ENCODE measurements at places on chromosomes 2 and 18. TPM values are rescaled to one million over a fixed set of nuclear protein-coding genes. Genes with fewer than 3 reads are reported as not detected.

The GPR155 gene
- polyA plus RNA-seq: 3.0 TPM

The VSNL1 gene
- polyA plus RNA-seq: 21.0 TPM

- no peak for DNase-seq
Observed at GRCh38 chr2:68878071-68878711, 7.0 kb upstream of the BMP10 start.

GRCh38 chr18:32759611-32760167 is 13.1 kb downstream of the KLHL14 start:
- no peak for DNase-seq

DNA sequence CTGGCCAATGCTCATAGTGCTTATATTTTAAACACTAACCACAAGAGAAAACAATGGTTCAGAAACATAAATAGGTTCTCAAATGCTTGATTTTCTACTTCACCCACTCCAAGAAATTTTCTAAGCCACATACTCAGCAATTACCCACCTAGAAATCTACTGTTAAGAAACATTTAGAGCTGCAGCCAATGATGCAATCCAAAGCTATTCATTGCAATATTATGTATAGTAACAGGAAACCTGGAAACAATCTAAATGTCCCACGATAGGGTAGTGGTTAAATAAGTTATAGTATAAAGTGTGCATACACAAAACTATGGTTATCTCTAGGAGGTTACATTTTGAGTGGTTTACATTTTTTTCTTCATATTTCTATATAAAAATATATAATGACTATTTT is 5.7 kb downstream of the FAM237A start:
- DNase-seq: no peak

The SOS1 gene
- polyA plus RNA-seq: 36.2 TPM
